ENCODE measurements at places on chromosomes 16 and 17.

- DNase-seq = peak; percentile 97
Observed at GRCh38 chr17:64343833-64344637, 46.6 kb downstream of the PECAM1 start.

- DNase-seq = no peak
Observed at GRCh38 chr16:67458121-67458641, 22.8 kb downstream of the ATP6V0D1 start.

DNA sequence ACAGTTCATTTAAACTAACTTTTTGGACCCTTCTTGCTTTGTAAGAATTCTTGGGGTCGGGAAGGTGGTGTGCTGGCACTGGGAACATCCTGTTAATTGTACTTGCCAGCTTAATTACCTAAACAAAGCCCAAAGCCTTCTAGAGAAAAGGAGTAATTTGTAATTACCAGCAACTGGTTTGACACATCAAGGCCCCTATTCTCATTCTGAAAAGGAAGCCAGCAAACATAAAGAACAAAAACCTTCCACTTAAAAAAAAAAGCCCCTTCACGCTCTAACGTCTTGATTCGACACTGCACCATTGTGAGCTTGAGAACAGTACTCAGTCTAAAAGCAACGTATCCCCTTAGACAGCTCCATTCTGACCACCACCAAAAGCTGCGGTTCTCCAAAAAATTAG lies 74.7 kb upstream of the RPH3AL start:
- DNase-seq = peak; percentile 10

DNA sequence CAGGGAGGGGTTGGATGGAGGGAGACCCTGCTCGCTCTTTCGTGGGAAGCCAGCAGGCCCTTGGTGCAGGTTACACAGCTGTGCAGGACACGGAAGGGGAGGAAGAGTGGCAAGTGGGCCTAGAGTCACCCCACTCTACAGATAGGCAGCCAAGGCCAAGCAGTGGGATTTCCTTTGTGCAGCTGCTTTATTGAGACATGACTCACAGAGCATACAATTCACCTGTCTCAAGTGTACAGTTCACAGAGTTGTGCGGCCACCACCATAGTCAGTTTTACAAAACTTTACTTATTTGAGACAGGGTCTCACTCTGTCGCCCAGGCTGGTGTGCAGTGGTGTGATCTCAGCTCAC lies 91.2 kb upstream of the CIBAR2 start:
- no peak for DNase-seq

DNA sequence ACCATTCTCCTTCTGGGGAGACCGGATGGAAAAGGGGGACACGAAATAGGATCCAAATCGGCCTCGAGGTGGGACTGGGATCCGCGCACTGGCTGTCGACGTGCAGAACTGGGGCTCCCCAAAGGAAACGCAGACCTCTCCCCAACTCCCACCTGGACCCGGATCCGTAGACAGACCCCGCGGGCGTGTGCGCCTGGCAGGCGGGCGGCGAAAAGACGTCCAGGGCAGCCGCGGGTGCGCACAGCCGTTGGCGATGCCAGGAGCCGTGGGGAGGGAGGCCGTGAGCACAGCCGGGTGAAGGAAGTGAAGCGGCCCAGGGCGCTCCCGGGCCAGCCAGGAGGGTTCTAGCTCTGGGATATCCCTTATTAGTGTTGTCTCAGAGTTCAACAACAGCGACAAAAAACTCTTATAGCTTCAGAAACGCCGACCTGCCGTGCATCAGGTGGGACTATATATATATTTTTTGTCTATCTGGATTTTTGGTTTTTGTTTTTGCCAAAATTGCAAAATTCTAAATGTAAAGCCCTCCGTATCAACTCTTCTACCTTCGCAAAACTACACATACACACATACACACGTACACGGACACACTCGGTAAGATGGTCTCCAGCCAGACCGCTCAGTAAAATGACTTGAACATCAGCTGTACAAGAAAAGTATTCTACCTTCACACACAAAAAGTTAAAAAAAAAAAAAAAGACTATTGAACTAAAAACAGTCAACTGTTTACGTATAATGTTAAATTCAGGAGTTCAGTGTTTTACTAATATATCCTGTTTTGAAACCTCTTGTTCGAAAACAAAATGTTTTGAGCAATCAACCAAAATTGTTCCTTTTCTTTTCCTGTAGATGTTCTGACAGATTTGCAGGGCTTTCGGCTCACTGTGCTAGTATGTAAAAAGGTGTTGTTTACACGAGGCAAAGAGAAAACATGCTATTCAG lies 5.2 kb upstream of the AATF start:
- DNase-seq = no peak

GRCh38 chr17:18185391-18185790 lies 1.8 kb downstream of the ALKBH5 start:
- DNase-seq = no peak

DNA sequence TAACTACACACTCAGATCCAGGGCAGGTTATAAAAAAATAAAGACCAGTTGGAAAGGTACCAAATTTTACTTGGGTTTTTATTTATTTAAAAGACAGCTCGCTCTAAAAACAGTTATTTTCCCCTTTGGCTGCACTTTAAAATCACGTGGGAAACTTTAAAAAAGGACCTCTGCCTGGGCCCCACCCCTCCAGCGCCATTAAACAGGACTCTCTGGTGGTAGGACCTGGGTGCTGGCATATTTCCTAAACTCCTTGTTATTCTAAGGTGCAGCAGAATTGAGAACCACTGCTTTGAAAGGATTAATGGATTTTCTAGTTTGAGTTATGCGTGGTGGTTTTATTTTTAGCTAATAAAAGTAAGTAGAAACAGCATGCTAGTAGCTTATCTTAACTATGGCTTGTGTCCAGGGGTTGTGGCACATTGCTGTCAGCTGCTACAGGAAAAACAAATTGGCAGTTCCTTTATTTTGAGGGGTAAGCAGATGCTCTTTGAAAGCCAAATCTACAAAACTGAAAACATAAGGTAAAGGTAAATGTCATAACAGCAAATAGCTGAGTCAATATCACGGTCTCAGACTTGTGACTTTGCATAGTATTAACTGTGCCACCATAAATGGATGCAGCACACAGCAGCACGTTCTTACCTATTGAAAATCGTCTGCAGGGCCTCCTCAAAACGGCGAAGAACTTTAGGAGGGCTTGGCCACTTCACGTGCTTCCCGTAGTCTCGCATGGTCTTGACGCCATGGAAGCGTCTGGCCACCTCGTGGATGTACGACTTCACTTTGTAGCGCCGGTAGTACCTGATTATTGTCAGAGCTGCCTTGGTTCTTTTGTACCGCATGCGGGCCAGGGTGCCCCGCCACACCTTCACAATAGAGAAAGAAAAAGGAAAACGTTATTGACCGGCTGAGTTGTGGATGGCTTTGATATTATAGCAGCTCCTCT lies 172.0 kb downstream of the CDK5R1 start:
- no peak for DNase-seq

- no peak for DNase-seq
Observed at GRCh38 chr16:50702725-50703124, 9.3 kb downstream of the NOD2 start.

DNA sequence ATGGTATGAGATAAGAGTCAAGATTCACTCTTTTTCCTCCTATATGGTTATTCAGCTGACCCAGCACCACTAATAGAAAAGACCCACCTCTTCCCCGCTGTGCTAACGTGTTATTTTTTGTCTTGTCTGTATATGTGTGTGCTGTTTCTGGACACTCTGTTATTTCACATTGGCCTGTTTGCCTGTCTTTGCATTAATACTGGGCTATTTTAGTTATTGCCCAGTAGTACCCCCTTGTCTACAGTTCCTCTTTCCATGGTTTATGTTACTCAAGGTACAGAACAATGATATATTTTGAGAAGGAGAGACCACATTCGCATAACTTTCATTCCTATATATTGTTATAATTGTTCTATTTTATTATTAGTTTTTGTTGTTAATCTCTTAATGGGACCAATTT lies 74.0 kb upstream of the SIAH1 start:
- no peak for DNase-seq

GRCh38 chr16:75821117-75821516 lies 94.8 kb upstream of the CPHXL start:
- DNase-seq = no peak

DNA sequence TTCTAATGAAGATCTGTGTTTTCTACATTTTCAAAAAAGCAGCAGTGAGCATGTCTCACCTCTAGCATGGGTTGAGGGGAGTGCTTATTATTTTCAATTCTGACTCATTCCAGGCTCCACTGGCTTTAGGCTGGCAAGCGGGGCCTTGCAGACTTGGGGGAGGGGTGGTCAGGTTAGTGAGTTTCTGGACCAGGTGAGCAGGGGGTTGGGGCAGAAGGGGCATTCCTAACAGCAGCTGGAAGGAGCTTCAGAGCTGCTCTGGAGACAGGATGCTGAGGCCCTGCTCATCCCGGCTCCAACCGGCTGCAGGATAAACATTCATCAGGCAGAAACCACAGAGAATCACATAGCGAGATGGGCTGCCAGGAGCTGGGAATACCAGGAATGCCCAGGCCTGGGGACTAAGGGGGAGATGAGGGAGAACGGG lies 10.5 kb upstream of the KRT19 start:
- DNase-seq = peak; percentile 12

- DNase-seq = no peak
Observed at GRCh38 chr16:57113664-57114063, 21.3 kb downstream of the CPNE2 start.

- no peak for DNase-seq
Observed at GRCh38 chr17:9315360-9315759, 260.3 kb downstream of the STX8 start.

- DNase-seq = peak; percentile 39
Observed at GRCh38 chr17:57425903-57426880, 169.9 kb downstream of the MSI2 start.

GRCh38 chr16:31507617-31507928 lies 618 bp downstream of the RUSF1 start:
- peak; percentile 75 for DNase-seq

GRCh38 chr16:81175325-81175891 lies 63.1 kb upstream of the BCO1 start:
- DNase-seq = no peak

DNA sequence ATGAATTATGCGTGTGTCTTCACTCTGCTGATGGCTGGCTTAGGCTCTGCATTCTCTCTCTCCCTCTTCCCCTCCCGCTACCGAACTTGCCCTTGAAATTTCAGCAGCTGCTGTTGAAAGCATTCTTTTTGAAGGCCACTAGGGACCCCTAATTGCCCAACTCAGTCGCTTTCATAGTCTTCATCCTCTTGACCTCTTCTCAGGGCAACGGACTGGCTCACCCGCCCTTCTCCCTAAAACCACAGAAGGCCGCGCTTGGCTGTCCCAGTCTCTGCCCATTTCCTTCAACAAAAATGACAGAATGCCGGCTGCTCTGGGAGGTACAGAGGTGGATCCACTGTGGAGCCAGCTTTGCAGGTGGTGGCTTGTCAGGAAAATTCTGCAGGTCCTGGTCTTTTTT lies 21.0 kb upstream of the FMNL1 start:
- DNase-seq = no peak

GRCh38 chr16:29742683-29743275 lies 3.0 kb downstream of the C16orf54 start:
- no peak for DNase-seq

GRCh38 chr17:73066148-73066884 lies 26.2 kb downstream of the SLC39A11 start:
- peak; percentile 32 for DNase-seq

DNA sequence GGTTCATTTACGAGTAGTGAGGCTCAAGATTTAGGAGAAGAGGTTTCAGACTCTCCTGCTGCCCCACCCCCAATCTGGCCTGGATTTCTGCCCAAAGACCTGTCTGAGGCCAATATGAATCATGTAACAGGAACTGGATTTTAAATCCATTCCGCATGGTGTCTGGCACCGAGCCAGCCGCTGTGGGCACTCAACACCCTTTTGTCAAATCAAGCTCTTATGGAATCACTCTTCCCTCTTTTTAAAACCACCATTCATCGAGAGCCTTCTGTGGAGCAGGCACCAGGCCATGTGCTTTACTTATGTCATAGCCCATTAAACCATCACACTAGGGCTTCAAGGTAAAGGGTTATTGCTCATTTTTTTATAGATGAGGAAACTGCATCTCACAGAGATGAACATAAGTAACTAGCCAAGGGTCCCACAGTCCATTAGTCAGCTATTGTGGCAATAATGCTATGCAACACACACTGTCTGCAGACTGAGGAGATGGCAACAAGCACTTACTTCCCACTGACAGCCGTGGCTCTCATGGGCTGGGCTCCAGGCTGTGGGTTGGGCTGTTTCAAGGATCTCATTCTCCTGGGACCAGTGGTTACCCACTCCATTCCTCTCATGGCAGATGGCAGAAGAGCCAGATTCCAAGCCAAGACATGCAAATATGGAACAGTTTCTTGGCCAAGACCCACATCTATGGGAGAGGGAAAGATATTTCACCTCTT lies 93.6 kb downstream of the WSCD1 start:
- DNase-seq = no peak

GRCh38 chr17:75566834-75567233 lies 20.8 kb upstream of the MYO15B start:
- no peak for DNase-seq

- peak; percentile 22 for DNase-seq
Observed at GRCh38 chr16:14098081-14098480, 27.0 kb downstream of the MRTFB start.

- DNase-seq = peak; percentile 88
Observed at GRCh38 chr17:47850692-47851573, at the start of gene SP6. TSS of gene SP6 (minus strand) at chr17:47851163. CDS start at chr17:47848429, 2,734 bp downstream.

GRCh38 chr16:1708768-1709180 lies 2.8 kb downstream of the MAPK8IP3 start:
- DNase-seq = no peak

DNA sequence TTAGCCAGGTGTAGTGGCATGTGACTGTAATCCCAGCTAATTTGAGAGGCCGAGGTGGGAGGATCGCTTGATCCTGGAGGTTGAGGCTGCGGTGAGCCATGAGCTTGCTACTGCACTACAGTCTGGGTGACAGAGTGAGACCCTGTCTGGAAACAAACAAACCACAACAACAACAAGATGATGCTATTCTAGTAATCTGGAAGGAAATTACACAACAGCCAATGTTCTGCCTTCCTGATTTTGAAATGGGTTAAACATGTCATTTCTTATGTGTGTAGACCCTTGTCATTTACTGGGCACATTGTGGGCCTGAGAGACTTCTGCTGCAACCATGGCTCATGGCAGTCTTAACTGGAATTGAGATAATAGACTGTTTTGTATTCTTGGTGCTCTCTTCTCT lies 5.9 kb downstream of the COQ7 start:
- no peak for DNase-seq

GRCh38 chr17:21269394-21269793 lies 15.1 kb upstream of the MAP2K3 start:
- no peak for DNase-seq

- DNase-seq = no peak
Observed at GRCh38 chr16:85567101-85567866, 45.8 kb upstream of the GSE1 start.

DNA sequence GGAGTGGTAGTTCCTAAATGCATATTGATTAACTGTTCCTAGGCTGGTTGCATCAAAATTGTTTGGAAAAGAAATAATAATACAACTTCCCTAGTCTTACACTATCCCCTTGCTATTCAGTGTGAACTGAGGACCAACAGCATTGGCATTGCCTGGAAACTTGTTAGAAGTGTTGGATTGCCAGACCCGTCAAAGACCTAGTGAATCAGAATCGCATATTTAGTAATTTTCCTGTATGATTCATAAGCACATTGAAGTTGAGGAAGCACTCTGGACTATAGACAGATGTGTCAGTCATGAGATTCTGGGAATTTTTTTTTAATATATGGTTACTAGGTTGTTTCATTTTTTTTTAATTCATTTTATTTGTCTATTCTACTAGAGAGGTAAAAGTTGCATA lies 34.7 kb upstream of the KCNJ16 start:
- no peak for DNase-seq

Measured in NCI-H146 (cell line).